A673 (cell line): ENCODE measurements at places on chromosomes 4 and X. TPM values are rescaled to one million over a fixed set of nuclear protein-coding genes. Genes with fewer than 3 reads are reported as not detected.

The STATH gene
- not detected in 2 replicates for total RNA-seq

- peak; percentile 65 for DNase-seq
Observed at GRCh38 chrX:15299941-15300851, 15.2 kb downstream of the ASB11 start.

The MTTP gene
- not detected in 2 replicates for total RNA-seq

DNA sequence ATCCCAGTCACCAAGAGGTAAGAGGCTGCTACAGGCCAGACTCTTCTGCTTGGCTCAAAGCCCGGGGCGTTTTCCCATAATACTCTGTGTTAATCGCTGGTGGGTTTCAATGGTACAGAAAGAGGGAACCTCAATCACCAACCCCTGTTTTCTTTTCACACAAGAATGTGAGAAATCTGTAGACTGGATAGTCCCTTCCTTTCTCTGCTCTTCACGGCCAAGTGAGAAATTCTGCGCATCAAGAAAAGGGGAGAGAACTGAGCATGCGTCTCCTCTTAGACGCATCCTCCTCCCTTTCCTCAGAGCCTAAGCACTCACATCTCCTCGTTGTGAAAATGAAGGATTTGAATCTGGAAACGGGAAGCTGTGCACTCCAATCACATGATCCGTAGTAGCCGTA, 64.7 kb downstream of the CLNK start:
- DNase-seq, result no peak

GRCh38 chr4:4501679-4502078, 40.2 kb downstream of the STX18 start:
- no peak for DNase-seq

GRCh38 chr4:6575503-6576240, 683 bp downstream of the MAN2B2 start:
- no peak for DNase-seq

- no peak for DNase-seq
Observed at GRCh38 chr4:153063490-153063889, 127.4 kb downstream of the FHDC1 start.

The CT83 gene
- total RNA-seq, result not detected in 2 replicates

The PPEF2 gene
- not detected in 2 replicates for total RNA-seq

The CLRN2 gene
- not detected in 2 replicates for total RNA-seq

The XG gene
- total RNA-seq, result 7.5 and 7.7 TPM in 2 replicates

The FRMD7 gene
- not detected in 2 replicates for total RNA-seq

The RBMXL3 gene
- total RNA-seq, result not detected in 2 replicates

DNA sequence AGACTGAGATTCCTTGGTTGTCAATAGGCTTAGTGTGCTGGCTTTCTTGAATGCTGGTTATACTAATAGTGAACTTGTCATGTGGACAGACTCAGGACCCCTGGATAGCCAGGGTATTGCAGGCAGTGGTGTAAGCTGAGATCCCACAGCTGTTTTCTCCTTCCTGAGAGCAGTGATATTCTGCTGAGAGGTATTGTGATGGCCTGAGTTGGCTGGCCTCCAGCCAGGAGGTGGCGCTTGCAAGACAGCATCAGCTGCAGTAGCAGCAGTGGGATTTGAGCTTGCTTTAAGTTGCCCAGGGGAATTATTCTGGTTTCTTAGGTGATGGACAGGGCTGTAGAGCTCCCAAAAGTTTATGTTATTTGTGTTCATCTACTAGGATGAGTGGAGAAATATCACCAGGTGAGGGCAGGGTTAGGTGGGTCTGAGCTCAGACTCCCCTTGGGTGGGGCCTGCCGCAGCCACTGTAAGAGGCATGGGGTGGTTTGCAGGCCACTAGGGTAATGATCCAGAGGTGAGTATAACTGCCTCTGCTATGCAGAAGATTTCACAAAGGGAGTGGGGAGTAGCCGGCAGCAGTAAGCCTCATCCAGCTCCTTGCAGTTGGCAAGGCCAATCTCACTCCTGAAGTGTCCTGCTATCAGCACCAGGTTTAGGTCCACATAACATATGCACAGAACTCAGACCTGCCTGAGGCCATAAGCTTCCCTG, 66.2 kb downstream of the IL15 start:
- peak; percentile 54 for DNase-seq

GRCh38 chrX:17547658-17548057, 172.7 kb downstream of the NHS start:
- DNase-seq, result no peak
